Left colon (tissue), 2 donors: ENCODE measurements at places on chromosomes 2 and 18. TPM values are rescaled to one million over a fixed set of nuclear protein-coding genes. Genes with fewer than 3 reads are reported as not detected.

The CREG2 gene
- total RNA-seq: 0.12 TPM

The ERFE gene
- not detected for total RNA-seq

The LHCGR gene
- not detected for total RNA-seq

The CNTNAP5 gene
- total RNA-seq: 0.08 TPM

The MAP3K19 gene
- not detected for total RNA-seq

The CYP27C1 gene
- total RNA-seq: 0.34 TPM

The GALNT13 gene
- 0.31 TPM for total RNA-seq

The PID1 gene
- 39.2 TPM for total RNA-seq

The FSHR gene
- total RNA-seq: not detected

The ANKZF1 gene
- total RNA-seq: 33.8 TPM

The MYL1 gene
- not detected for total RNA-seq

- DNase-seq: no peak
These were observed 41.4 kb downstream of the FECH start for GRCh38 chr18:57544936-57545660.

DNA sequence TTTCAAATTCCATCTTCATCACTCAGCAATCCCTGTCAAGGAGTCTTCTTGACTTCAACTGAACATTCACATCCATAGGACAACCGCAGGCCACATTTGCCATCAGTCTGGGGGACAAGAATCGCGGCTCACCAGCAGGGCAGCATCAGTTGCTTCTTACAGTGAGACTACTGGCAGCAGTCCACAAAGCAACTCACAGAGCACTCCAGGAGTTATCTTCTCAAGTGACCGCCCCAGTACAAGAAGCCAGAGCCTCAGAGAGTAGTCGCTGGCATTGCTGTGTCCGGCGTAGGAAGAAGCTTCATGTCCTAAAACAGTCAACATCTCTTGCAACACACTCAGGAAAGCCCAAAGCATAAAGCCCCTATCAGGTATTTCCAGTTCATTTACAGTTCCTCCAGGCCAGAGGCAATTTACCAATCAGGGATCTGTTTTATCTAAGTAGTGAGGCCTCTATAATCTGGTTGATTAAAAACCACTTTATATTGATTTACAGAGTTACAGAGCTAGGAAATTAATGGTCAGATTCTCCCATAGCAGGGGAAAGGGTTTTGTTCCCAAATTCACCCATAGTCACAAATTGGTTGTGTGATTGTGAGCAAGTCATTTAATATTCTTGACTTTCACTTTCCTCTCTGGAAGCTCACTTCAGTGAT lies 177.3 kb downstream of the NBAS start:
- DNase-seq: no peak

DNA sequence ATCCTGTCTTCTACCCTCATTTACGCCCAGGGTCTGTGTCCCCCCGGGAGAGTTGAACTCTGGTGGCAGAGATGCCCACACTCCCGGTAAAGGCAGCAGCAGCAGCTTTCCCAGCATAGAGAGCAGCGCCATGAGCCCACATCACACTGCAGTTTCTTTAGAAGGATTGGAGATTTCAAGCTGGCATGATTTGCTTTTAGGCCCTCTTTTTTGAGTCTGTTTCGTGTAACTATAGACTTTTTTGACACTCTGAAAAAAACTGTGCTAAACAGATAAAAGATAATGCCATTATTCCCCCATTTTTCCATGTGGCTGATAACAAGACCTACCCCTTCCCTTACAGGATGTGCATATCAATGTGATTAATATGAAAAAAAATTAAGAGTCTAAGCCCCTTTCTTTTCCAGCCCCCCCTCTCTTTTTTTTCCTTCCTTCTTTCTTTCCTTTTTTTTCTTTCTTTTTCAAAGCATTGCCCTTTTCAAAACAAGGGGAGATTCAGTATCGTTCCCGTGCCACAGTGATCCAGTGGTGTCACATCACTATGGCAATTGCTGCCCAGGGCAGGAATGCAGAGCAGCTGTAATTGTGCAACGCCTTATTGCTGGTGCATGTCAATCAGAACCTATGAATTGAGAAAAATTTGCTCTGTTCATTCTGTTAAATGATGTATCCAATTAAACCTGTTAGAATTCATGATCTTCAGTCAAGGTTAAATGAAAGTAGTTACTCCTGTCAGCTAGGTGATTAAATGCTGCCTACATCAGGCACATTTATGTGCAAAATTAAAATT lies 104.5 kb downstream of the CDCA7 start:
- DNase-seq: no peak

DNA sequence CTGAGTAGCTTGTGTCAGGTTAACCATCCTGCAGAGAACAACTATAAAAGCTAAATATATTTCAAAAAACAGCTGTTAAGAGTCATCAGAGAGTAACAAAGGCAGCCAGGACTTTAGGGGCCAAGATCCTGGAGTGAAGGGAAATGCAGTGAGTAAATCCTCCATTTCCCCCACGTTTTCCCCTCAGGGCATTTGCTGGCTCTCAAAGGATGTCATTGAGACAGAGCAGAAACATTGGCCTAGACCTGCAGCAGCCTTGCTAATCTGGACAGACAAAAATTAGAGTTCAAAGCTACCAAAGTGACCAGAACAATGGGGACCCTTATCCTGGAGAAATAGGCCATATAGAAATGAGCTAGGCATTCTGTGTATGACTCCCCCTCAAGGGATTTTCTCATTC lies 21.1 kb upstream of the KLHL29 start:
- DNase-seq: no peak

DNA sequence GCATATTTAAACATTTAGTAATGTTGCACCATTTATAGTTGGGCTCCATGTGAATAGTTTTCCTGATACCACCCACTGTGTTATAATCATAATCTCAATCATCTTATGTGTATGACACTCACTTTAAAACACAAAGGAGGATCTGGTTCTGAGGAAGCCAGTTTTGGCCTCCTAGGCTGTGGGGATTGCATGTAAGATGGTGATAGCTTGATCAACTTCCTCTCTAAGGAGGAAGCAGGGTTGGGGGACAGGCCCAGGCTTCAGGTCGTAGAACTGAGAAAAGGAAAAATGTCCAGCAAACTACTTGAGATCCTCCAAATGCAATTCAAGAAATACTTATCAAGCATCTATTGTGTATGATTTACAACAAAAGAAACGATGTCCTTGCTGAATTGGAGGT lies 4.9 kb upstream of the PPM1B start:
- no peak for DNase-seq

DNA sequence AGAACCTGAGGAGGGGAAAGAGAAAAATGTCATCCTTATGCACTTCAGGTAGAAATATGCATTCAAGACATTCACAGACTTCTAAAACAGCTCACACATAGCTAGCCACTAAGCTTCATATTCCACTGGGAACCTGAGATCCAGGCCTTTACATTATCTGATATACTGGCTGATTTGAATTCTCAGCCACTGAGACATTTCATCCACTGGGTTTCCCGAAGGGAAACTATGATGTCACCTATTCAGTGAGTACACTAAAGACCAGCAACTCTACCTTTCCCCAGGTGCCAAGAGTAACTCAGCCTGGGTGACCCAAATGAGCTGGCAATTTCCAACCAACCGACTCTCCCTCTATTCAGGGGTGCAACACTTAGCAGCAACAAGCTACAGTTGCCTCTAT lies 21.7 kb upstream of the SP100 start:
- DNase-seq: no peak

GRCh38 chr2:157236404-157236803 lies 21.1 kb upstream of the GALNT5 start:
- DNase-seq: no peak

GRCh38 chr2:36438449-36438977 lies 82.9 kb downstream of the CRIM1 start:
- DNase-seq: no peak

GRCh38 chr2:5725794-5726463 lies 33.7 kb downstream of the SOX11 start:
- DNase-seq: no peak

DNA sequence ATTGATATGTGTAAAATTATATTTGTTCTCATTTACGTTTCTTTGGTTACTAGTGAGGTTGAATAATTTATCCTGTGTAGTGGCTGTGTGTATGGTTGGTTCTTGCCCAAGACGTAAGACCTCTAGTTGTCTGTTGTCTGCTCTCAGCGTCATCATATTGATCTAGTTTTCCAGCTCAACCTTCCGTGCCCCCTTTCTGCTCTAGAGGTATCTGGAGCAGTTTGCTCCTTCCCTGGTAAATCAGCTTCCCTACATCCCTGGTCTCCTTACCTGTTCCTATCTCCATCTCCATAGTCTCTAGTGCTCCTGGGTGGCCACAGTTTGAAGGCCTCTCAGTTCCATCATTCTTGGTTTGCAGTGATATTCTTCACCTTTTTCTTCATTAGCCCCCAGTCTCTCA lies 1.2 kb downstream of the SMYD5 start:
- DNase-seq: no peak

- no peak for DNase-seq
These were observed 538.0 kb downstream of the TMX3 start for GRCh38 chr18:68176901-68177300.

- DNase-seq: peak; percentile 76
These were observed 23.0 kb downstream of the BIN1 start for GRCh38 chr2:127083819-127084503.

- DNase-seq: peak; percentile 7
These were observed 233.4 kb upstream of the GALNT5 start for GRCh38 chr2:157024129-157024528.

GRCh38 chr2:11822746-11823451 lies 76.5 kb downstream of the LPIN1 start:
- peak; percentile 75 for DNase-seq

DNA sequence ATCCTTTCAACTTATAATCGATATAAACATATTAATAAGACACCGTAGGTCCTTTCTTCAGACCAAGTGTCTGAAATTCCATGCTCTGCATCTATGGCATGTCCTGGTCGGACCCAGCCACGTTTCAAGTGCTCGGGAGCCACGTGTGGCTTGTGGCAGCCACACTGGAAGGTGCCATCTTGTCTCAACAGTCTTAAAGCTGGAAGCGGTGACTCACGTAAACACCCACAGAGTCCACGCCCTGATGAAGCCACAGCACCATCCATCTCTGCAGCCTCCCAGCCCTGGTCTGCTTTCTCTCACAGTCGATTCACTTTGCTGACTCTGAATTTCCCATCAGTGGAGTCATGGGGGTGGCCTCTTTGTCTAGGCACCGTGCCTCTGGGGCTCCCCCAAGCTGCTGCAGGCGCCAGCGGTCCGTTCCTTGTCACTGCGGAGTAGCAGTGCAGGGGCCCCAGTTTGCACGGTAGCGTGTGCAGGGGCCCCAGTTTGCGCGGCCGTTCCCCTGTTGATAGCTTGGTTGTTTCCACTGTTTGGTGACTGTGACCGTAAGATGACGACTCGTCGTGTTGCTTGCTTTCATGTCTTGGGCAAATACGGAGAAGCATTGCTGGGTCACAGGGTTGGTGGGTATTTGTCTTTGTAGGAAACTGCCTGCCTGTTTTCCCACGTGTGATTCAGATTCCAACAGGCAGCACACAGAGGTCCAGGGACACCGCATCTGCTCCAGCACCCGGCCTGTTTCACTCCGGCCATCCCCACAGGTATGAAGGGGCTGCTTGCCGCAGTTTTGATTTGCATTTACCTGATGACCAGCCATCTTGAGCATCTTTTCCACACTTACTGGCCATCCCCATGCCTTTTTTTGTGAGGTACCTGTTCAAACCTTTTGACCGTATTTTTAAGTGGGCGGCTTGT lies 240.3 kb downstream of the HDAC4 start:
- peak; percentile 15 for DNase-seq

DNA sequence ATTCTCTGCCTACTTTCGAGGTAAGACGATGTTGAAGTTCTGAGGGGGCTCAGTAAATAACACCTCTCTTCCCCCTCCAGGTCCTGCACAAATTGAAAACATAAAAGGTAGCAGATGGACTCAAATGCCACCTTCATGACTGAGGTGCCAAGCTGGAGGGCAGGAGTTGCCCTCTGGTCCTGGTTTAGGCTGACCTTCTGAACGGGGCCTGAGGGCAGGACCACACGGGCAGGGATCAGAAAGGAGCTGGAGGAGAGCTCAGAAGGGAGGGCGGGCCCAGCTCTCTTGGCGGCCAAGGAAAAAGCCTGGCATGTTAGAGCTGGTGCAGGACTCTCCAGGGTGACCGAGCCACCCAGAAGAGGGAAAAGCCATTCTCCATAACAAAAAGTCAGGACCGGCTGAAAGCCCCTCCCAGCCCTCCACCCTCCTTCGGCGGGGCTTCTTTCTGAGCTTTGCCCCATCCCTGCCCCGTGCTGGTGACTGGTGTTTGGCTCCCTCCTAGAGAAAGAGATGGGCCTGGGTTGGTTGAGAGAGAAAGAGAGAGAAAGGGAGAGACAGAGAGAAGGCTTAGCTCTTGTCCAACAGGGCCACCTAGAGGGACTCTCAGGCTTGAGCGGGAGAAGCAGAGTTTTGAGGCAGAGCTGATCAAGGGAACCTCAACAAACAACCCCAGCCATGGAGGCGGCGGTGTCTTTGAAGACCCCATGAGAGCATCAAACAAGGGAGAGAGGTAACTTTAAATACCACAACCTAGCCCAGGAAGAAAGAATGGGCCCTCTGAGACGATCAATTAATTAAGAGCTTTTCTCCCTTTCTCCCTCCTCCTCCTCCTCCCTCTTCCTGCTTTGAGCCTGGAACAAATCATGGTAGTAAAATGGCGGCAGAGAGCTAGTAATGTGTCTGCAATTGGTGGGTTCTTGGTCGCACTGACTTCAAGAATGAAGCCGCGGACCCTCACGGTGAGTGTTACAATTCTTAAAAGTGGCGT lies 50.8 kb downstream of the WIPF1 start:
- DNase-seq: no peak

GRCh38 chr2:212732860-212733259 lies 194.3 kb upstream of the ERBB4 start:
- DNase-seq: no peak

- no peak for DNase-seq
These were observed 50.5 kb upstream of the CREB1 start for GRCh38 chr2:207479198-207479785.

DNA sequence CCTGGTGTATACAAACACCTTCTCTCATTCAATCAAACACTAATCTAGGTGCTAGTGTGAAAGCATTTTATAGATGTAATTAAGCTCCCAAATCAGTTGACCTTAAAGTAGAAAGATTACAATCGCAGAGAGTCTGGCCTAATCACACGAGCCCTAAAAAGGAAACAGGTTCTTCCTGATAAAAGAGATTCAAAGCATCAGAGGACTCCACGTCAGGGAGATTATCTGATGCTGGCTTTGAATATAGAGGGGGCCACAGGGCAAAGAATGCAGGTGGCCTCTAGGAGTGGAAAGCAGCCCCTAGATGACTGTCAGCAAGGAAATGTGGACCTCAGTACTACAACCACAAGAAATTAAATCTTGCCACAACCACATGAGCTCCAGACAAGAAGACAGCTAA lies 28.2 kb upstream of the ZC3H15 start:
- DNase-seq: no peak
